Activated CD4-positive, alpha-beta memory T cell treated with anti-CD3 and anti-CD28 coated beads for 36 hours (primary cell): ENCODE measurements at places on chromosomes 12 and 14.
A peak's percentile ranks its signal among the peaks of the same experiment; 100 is the strongest.

- no peak for DNase-seq
Observed at GRCh38 chr12:2173971-2174370, 121.2 kb downstream of the CACNA1C start.

- no peak for DNase-seq
Observed at GRCh38 chr12:70603044-70603443, 34.2 kb downstream of the PTPRB start.

- no peak for DNase-seq
Observed at GRCh38 chr12:69840727-69841126, 15.7 kb downstream of the MYRFL start.

GRCh38 chr12:46049665-46050064 is 59.3 kb upstream of the SCAF11 start:
- no peak for DNase-seq

DNA sequence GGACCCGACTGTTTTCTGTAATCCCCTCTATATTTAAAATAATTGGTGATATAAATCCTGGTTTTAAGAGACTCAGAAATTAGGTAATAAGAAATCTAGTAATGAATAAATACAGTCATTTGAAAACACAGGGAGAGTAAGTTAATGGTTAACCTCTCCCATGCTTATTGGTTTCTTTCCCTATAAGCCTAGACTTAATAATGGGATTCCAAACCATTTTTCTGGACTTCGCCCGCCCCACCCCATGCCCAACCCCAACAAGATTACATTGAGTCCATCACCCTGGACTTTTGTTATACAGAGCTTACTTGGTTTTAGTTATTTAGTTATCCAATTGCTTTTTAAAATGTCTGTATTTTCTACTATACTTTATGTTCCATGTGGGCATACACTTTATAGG is 98.7 kb downstream of the WIF1 start:
- DNase-seq, result no peak

- no peak for DNase-seq
Observed at GRCh38 chr14:21669284-21669683, 4.3 kb downstream of the OR4E1 start.

- no peak for DNase-seq
Observed at GRCh38 chr14:98489115-98489514, 782.9 kb downstream of the BCL11B start.

DNA sequence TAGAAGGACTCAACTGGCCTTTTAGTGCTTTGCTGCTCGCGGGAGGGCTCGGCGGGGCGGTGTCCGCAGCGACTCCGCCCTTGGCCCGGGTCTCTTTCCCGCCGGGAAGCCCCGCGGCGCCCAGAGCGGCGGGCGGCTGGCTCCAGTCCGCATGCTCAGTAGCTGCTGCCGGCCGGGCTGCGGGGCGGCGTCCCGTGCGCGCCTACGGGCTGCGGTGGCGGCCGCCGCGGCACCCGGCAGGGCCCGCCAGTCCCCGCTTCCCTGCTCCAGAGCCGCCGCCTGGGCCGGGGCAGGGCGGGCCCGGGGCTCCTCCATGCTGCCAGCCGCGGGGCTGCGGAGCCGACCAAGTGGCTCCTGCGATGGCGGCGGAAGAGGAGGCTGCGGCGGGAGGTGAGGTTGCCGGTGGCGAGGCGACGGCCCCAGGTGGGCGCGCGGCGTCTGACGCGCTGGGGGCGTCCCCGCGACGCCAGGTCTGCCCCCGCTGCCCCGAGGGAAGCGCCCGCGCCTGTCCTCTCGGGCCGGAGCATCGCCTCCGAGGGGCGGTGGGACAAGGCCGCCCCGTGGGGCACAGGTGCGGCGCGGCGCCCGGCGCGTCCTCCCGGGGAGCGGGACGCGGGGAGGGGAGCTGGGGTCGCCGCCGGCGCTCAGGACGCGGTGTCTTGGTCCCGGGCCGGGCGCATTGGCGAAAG is at the start of gene BMAL2:
BMAL2 (plus strand) TSS at position 123 of the 689 bp plus-strand sequence; CDS start at position 360, 237 bp downstream.
- DNase-seq, result peak; percentile 54
